Aorta (tissue), 5 donors: ENCODE measurements at places on chromosomes 4 and X. TPM values are rescaled to one million over a fixed set of nuclear protein-coding genes. Genes with fewer than 3 reads are reported as not detected.

DNA sequence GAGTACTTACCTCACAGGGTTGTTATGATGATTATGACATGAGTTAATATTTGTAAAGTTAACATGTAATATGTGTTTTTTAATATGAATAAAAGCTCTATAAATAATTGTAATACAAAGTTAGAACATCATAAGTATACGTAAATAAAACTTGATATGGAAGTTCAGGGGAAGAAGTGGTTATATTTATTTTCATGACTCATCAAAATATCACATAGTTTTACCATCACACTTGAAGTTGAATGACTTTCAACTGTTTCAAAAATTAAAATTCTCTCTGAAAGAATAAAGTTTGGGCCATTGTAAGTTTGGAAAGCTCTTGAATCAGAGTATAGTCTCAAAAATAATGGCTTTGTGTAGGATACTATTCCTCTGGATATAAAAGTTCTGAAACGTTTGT, 8.3 kb downstream of the SH2D1A start:
- no peak overlapping the region for H3K4me3 ChIP-seq
- H3K4me1 ChIP-seq: no peaks in the 10 kb centered on the region
- no peaks in the 10 kb centered on the region for H3K36me3 ChIP-seq
- H3K27ac ChIP-seq: no peak overlapping the region
- no peak for DNase-seq

UNC5C gene
- polyA plus RNA-seq: 0.63 TPM

SOX3 gene
- not detected for polyA plus RNA-seq

TMEM150C gene
- not detected for polyA plus RNA-seq
